ENCODE measurements at places on chromosomes 13 and 19.
A peak's percentile ranks its signal among the peaks of the same experiment; 100 is the strongest.

DNA sequence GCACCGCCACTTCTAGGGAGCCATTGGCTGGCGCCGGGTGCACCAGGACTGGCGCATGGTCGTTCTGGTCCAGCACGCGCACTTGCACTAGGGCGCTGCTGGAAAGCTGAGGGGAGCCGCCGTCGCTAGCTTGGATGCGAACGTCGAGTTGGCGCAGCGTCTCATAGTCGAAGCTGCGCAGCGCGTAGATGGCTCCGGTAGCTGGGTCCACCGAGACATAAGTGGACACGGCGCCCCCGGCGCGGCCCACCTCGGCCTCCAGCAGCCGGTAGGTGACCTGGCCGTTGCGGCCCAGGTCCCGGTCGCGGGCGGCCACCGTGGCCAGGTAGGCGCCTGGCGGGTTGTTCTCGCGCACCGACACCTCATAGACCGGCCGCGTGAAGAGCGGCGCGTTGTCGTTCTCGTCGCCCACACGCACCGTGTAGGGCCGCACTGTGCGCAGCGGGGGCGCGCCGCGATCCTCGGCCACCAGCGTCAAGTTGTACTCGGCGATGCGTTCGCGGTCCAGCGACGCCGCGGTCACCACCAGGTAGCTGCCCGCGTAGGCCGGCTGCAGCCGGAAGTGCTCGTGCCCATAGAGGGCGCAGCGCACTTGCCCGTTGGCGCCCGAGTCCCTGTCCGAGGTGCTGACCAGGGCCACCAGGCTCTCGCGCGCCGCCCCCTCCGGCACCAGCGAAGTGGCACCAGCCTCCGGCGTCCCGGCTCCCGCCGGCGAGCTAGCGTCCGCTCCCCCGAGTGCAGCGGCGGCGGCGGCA is 1.7 kb downstream of the PCDH8 start:
- DNase-seq, result peak; percentile 52

GRCh38 chr19:15291548-15292021 is 40.8 kb downstream of the BRD4 start:
- no peak for DNase-seq

GRCh38 chr19:55254625-55254977 is 4.2 kb downstream of the PPP6R1 start:
- no peak for DNase-seq

- no peak for DNase-seq
These were observed 12.6 kb upstream of the MAB21L1 start for GRCh38 chr13:35489050-35489449.

GRCh38 chr19:19105365-19106055 is 32.8 kb downstream of the TMEM161A start:
- DNase-seq, result peak; percentile 76

- DNase-seq, result no peak
These were observed 23.2 kb downstream of the EPN1 start for GRCh38 chr19:55698256-55698655.

- DNase-seq, result no peak
These were observed 92.7 kb downstream of the SGCG start for GRCh38 chr13:23273498-23273897.

Data from Daoy (cell line).